ENCODE measurements at places on chromosomes 4 and X.

- no peak for DNase-seq
Measured at GRCh38 chrX:50002067-50002714, 79.8 kb downstream of the CLCN5 start.

GRCh38 chr4:152981842-152982241, 45.7 kb downstream of the FHDC1 start:
- no peak for DNase-seq

GRCh38 chrX:134718966-134719317, 60.7 kb upstream of the PLAC1 start:
- DNase-seq = no peak

DNA sequence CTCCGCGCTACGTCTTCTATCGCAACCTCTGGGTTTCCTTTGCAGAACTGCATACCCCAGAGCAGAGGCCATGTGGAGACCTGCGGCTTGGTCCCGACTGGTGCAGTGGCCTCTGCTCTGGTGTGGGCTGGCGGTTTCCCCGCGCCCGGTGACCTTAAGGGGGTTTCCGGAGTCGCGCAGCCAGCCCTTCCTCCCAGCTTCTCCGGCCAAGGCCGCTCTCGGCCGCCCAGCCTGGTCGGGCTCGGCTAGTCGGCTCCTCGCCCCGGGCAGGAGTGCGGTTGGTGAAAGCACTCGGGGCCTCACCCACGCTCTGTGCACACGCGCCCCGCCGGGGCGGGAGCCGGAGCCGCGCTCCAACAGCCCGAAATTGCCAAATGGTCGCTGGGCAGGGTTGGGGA, 84.9 kb downstream of the BCOR start:
- no peak for DNase-seq

DNA sequence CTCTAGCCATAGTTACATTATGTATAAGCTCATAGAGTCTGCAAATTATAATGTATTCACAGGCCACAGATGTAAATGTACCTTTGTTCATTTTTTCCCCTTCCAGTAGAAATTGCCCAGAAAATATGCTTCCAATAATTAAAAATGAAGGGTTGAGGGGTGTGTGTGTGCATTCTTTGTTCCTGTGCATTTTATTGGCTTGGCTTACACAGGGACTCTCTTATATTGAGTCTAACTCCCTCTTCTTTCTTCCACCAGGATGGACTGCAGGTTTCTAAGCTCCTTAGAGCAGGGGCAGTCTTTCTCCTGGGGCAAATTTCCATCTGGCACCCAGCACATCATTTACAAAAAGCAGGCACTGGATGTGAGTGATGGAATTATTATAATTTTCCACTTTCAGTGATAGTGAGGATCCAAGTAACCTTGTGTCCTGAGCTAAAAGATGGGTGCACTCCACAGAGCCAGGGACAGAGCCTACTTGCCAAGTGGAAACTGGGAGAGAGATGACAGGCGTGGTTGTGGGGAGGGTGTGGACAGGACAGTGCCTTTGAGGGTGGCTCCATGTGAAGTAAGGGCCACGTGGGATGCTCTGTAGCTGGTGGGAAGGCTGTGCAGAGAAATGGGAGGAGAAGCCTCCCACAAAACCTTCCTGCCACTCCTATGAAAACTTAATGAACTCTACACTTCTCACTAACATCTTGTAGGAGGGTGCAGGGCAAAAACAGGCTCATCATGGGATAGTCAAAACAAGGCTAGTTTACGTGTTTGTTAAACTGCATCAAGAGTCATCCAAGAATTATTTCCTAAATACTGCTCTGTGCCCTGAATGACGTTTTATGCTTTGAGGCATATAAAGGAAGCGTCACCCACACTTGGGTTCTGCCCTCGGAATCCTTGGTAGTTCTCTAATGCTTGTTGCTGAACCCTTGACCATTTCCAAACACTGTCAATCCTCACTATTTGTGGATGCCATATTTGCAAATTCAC, 16.0 kb downstream of the IGFBP7 start:
- DNase-seq = no peak

DNA sequence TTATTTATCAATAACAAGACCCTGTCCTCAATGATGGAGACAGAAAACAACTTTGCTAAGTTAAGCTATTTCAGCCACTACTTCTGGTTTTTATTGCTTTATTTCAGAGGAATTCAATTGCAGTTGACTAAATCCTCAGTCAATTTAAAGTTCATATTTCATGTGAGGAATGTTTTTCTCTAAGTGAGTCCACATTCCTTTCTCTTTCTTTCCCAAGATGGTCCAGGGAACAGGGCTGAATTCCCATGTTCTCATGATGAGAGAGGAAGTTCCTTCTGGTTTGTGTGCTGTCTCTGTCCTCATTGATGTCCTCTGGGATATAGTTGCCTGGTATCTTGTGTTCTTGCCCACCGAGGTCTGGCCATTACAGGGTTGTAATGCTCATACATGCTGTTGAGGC, 117.2 kb downstream of the SLIT2 start:
- DNase-seq = no peak

GRCh38 chr4:73311428-73311827, 52.8 kb upstream of the ANKRD17 start:
- DNase-seq = no peak

DNA sequence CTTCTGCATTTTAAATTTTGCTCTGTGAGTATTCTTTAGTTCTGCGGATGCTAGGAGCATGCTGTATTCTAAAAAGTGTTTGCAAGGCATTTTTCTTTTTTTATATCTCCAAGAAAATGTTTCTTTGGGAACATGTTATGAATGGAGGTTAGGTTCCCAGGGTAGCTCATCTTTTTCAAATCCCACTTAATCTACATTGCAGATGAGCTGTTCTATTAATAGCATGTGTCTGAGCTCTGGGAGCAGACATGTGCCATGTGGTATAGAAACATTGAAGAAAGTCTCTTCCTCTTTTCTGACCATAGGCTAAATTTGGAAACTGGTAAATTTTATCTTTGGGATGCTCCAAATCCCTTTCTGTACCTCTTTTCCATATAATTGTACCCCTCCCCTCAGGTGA, 23.2 kb downstream of the DIAPH2 start:
- no peak for DNase-seq

- no peak for DNase-seq
Measured at GRCh38 chrX:68511255-68511654, 12.4 kb downstream of the YIPF6 start.

- DNase-seq = no peak
Measured at GRCh38 chr4:184818216-184818564, 7.6 kb downstream of the ACSL1 start.

- no peak for DNase-seq
Measured at GRCh38 chrX:23883737-23884354, 23.9 kb downstream of the APOO start.

DNA sequence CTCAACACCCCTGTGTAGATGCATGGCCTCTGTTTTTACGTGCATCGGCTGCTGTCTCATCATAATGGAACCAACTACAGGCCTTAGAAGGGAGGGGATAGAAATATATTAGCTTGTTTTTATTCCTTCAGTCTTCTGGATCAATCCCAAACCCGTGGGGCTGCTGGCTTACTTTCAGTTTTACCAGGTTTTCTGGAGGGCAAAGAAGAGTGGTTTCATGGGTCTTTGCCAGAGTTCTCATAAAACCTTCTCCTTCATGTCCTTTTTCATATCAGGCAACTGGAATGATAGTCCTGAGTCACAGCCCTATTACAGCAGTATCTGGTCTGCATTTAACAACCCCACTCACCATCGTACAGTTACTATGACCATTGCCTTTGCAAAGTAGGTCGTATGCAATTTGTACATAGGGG, 34.6 kb downstream of the PPP2R2C start:
- no peak for DNase-seq

DNA sequence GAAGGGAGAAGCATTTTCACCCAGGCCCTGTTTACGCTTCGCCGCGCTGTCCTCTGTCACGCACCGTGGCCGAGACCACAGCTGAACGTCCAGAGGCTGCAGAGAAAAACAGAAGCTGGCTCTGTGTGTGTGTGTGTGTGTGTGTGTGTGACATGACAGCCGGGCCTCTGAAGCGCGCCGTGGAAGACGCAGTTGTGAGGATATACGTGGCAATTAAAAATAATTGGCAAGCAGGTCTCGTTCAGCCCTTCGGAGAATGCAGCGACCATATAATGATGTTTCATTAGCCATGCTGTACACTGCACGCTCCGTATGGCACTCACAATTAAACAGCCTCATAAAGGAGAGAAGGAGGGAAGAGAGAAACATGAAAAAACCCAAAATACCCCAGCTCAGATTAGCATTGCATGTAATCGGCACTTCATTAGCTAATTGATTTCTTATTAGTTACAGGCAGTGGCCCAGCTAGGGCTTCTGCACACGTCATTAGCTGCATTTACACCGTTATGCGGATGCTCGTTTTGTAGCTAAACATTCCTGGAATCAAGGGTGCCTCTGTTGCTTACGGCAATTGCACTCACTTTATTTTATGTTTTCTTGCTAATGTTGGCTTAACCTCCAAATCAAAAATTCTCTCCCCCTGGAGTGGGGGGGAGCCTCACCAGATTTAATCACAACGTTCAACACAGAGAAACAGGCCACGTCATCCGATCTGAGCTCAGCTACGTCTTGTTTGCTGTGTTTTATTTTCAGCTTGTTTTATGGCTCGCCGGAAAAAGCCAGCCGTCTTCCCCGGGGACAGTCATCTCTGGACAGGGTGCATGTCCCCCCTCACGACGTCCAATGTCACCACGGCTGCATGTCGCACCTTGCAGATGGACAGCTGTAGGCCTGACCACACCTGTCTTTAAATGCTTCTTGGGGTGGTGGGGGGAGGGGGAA, 74.6 kb upstream of the SHOX start:
- no peak for DNase-seq

DNA sequence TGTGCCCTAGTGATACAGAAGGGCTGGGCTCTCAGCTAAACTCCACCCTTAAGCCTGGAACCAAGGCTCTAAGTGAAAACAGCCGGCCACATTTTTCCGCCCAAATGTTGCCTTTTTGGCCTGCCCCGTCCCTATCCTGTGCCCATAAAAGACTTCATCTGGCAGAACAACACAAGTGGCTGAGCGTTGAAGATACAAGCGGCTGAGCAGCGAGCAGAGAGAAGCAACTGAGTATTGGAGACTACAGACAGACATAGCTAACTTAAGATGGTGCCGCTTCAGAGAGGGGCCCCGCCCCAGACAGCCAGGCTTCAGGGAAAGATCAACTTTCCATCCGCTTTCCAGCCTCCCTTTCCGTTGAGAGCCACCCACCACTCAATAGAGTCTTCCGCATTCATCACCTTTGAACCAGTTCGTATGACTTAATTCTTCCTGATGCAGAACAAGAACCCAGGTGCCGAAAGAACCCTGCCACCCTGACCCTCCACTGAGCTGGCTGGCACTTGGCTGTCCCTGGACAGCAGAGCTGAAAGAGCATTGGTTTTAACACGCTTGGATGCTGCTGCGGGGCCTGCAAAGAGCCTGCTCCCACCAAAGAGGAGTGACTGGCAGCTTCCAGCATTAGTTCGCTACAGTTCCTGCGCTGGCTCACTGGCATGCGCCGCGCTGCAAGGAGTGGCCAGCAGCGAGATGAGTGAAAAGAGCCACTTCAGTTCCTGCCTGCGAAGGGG, 853.2 kb upstream of the INTU start:
- no peak for DNase-seq
